Immature natural killer cell (primary cell): ENCODE measurements at places on chromosomes 12 and 14.

GRCh38 chr14:32947792-32948191 lies 9.1 kb downstream of the NPAS3 start:
- DNase-seq = no peak

- no peak for DNase-seq
Observed at GRCh38 chr12:53078425-53079225, 565 bp downstream of the SPRYD3 start.

- DNase-seq = no peak
Observed at GRCh38 chr12:69623970-69624369, 13.3 kb upstream of the LRRC10 start.

- no peak for DNase-seq
Observed at GRCh38 chr14:106396999-106397398, 870.6 kb downstream of the TMEM121 start.

DNA sequence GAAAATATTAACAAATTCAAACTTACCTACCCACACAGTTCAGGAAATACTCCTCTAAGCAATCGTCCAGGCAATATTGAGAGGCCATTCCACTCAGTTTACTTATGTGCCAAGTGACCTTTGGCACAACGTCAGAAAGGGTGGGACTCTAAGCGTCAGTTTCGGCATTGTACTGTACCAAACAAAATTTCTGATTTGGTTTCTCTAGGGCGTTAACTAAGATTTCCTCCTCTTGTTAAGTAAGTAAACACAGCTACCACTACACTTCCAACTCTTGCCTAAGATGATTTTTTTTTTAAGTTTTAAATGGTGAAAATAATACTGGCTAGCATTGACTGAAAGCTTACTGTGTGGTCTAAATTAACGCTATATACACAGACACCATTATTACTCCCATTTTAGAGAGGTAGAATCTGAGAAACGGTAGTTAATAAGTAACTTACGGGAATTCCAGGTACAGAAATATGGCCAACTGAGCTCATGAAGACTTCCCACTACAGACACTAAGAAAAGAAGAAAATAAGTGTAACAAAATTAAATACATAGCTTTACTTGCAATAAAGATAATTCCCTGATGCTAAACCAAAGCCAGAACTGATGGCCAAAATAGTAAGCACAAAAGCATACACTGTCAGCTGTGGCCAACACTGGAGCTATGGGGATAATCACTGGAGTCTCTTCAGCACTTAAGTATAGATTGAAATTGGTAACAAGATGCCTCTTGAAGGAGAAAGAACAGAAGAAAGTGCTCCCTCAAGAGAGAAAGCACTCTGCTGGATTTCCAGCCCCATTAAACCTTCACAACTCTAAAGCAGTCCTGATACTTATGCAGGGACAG lies 76.1 kb downstream of the EPS8 start:
- DNase-seq = no peak
